ENCODE measurements at places on chromosomes 11 and 22. TPM values are rescaled to one million over a fixed set of nuclear protein-coding genes. Genes with fewer than 3 reads are reported as not detected.

DNA sequence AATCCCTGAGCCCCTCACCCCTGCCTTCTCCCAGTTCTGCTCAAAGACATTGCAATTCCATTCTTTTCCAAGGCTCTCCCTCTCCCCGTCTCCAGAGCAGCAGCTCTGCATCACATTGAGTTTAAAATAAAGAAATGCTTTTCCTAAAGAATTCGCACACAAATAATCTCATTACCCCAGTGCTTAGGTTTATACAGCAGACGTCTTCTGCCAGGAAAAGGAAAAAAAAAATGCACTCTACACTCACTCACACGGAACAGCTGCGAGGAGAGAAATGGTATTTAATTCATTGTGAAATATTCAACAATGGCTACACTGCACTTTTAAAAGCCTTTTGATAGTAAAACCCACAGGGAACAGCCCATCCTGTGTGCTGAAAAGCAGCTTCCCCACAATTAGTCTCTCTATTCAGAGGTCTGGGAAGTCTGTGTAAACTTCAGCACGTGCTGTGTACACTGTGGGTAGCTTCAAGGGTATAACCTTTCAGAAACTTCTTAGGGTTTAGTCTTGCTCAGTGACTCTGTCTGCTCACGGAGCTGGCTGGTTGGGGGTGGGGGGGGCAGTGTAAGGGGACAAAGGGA, 42.8 kb downstream of the ETS1 start:
- H3K27ac ChIP-seq = no peak overlapping the region
- no peaks in the 10 kb centered on the region for H3K27me3 ChIP-seq
- H3K36me3 ChIP-seq = no peaks in the 10 kb centered on the region
- H3K4me3 ChIP-seq = no peak overlapping the region
- peaks cover 2% of the 10 kb centered on the region for H3K4me1 ChIP-seq

- peak overlapping the region; percentile 16 for H3K27ac ChIP-seq
- no peak overlapping the region for H3K4me3 ChIP-seq
- DNase-seq = peak; percentile 82
- no peaks in the 10 kb centered on the region for H3K27me3 ChIP-seq
- no peaks in the 10 kb centered on the region for H3K36me3 ChIP-seq
These were observed 297.1 kb downstream of the ETS1 start for GRCh38 chr11:128290106-128290840.

- no peaks in the 10 kb centered on the region for H3K27me3 ChIP-seq
- H3K36me3 ChIP-seq = no peaks in the 10 kb centered on the region
- H3K4me3 ChIP-seq = no peak overlapping the region
- no peaks in the 10 kb centered on the region for H3K4me1 ChIP-seq
- H3K27ac ChIP-seq = no peak overlapping the region
- DNase-seq = peak; percentile 10
These were observed 253.1 kb downstream of the CADM1 start for GRCh38 chr11:115251126-115251525.

DNA sequence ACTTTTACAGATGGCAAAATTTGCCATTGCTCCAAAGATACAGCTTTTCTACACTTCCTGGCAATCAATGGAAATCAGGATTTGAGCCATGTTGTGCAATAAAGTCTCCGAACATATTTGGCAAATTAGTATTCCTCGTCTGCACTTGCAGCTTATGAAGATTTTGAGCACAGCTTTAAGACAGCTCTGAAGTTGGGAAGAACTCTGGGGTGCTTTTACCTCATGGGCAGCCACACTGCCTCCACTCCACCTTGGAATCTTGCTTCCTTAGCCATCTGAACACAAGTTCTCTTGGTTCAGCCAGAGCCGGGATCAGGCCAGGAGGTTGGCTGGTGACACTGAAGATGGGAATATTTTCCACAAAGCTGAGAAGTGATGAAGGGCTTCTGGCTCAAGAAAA, 191.2 kb downstream of the CWF19L2 start:
- no peaks in the 10 kb centered on the region for H3K36me3 ChIP-seq
- no peaks in the 10 kb centered on the region for H3K27me3 ChIP-seq
- no peak for DNase-seq
- no peak overlapping the region for H3K4me3 ChIP-seq
- H3K4me1 ChIP-seq = no peaks in the 10 kb centered on the region

DNA sequence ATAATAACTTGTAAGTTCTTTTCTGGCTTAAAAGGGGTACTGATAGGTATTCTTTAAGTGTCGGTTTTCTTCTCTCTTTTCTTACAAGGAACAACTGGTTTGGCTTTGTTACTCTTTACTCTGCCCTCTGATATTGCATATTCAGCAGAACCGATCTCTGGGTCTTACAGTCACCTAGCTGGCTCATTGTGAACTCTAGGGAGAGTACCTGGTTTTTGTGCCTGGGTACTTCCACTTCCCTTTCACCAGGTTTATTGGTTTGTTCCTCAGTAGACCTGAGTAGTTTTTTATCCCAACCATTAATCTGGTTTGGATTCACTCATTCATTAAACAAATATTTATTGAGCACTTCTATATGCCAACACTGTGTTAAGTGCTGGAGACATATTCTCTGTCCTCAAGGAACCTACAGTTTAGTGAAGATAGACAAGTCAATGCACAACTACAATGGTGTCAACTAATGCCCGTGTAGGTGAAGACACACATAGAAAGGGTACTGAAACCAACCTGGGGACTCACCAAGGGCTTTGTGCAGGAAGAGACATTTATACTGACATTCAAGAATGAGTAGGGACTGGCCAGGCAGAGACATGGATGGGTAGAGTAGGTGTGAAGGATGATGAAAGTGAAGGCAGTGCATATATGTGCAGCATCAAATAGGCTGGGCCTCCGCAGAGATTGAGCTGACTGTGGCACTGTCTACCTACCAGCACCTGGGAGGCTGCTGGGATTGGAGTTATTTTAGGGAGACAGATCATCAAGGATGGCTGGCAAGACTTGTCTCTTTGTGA, 348.8 kb upstream of the C11orf87 start:
- no peak overlapping the region for H3K4me3 ChIP-seq
- H3K27ac ChIP-seq = no peak overlapping the region
- no peaks in the 10 kb centered on the region for H3K27me3 ChIP-seq
- no peaks in the 10 kb centered on the region for H3K4me1 ChIP-seq

- H3K36me3 ChIP-seq = no peaks in the 10 kb centered on the region
- H3K4me3 ChIP-seq = no peak overlapping the region
- no peaks in the 10 kb centered on the region for H3K27me3 ChIP-seq
- no peak overlapping the region for H3K27ac ChIP-seq
- no peaks in the 10 kb centered on the region for H3K4me1 ChIP-seq
- no peak for DNase-seq
These were observed 39.8 kb downstream of the OR6Q1 start for GRCh38 chr11:58070585-58070984.

DNA sequence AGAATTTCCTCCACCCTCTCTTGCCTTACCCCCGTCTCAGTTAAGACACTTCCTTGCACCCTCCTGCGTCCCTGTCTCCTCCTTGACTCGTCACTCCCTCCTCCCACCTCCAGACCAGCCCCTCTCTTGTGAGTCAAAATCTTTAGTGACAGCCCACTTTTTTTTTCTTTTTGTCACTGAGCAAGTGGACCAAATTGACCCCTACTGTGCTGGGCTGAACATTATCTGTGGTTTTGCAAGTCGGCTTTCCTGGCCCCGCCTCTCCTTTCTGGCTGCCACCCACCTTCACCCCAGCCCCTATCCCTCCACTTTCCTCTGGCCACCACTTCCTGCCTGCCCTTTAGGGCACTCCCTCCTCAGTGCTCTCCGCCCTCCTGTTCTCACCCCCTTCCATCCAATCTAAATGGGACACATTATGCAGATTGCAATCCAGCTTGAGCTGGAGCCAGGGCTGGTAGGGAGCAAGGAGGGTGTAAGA, at the start of gene APLNR:
Gene APLNR (minus strand): TSS at position 47 of the 478 bp plus-strand sequence. CDS start 246 bp downstream, outside the sequence.
- peaks cover 7% of the 10 kb centered on the region for H3K27me3 ChIP-seq
- H3K4me1 ChIP-seq = no peaks in the 10 kb centered on the region

DNA sequence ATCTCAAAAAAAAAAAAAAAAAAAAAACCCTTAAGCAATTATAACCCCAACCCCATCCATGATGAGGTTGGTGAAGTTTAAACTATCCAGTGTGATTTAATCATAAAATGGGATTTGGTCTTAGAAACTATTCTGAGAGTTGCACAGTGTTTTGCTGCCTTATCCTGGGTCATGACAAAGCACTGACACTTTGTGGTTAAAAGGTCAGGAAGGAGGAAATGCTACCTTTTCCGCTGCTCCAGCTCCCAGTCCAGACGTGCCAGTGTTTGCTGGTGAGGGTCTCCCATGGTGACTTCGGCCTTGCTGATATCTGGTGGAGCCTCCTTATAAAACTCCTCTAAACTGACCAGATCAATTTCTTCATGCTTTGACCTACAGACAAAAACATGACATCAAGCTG, 14.5 kb downstream of the THOC5 start:
- no peak for DNase-seq
- no peak overlapping the region for H3K4me3 ChIP-seq
- H3K27ac ChIP-seq = no peak overlapping the region
- no peaks in the 10 kb centered on the region for H3K27me3 ChIP-seq
- H3K4me1 ChIP-seq = no peaks in the 10 kb centered on the region
- H3K36me3 ChIP-seq = peaks cover 12% of the 10 kb centered on the region

- peaks cover 22% of the 10 kb centered on the region for H3K4me1 ChIP-seq
- no peak overlapping the region for H3K27ac ChIP-seq
- H3K36me3 ChIP-seq = no peaks in the 10 kb centered on the region
These were observed 20.1 kb upstream of the SYTL2 start for GRCh38 chr11:85831050-85831449.

EMID1 gene
- total RNA-seq = 0.50 TPM
